ENCODE measurements at places on chromosomes 6 and 20.

GRCh38 chr6:161215876-161216615, 57.8 kb downstream of the AGPAT4 start:
- DNase-seq, result no peak

DNA sequence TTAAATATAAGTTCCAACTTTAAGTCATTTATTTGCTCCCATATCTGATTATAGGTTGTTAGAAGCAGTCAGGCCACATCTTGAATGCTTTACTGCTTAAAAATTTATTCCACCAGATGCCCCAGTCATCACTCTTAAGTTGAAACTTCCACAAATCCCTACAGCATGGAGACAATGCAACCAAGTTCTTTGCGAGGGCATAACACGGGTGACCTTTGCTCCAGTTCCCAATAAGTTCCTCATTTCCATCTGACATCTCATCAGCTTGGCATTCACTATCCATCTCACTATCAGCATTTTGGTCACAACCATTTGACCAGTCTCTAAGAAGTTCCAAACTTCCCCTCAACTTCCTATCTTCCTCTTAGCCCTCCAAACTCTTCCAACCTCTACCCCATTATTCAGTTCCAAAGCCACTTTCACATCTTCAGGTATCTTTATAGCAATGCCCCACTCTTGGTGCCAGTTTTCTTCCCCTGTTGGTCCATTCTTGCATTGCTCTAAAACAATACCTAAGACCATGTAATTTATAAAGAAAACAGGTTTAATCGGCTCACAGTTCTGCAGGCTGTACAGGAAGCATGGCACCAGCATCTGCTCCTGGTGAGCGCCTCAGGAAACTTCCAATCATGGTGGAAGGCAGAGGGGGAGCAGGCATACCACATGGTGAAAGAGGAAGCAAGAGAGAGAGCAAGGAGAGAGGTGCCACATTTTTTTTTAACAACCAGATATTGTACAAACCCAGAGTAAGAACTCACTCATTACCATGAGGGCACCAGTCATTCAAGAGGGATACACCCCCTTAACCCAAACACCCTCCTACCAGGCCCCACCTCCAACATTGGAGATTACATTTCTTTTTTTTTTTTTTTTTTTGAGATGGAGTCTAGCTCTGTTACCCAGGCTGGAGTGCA, 15.9 kb upstream of the ITPR3 start:
- DNase-seq, result no peak

GRCh38 chr6:20068421-20068988, 143.8 kb downstream of the MBOAT1 start:
- DNase-seq, result no peak

GRCh38 chr6:52642368-52642767, 28.5 kb upstream of the TMEM14A start:
- no peak for DNase-seq

GRCh38 chr6:124658053-124658452, 304.2 kb upstream of the RNF217 start:
- no peak for DNase-seq

- DNase-seq, result no peak
Observed at GRCh38 chr20:63212792-63213191, 3.1 kb downstream of the YTHDF1 start.

- DNase-seq, result no peak
Observed at GRCh38 chr20:62523473-62524203, 47.8 kb upstream of the GATA5 start.

DNA sequence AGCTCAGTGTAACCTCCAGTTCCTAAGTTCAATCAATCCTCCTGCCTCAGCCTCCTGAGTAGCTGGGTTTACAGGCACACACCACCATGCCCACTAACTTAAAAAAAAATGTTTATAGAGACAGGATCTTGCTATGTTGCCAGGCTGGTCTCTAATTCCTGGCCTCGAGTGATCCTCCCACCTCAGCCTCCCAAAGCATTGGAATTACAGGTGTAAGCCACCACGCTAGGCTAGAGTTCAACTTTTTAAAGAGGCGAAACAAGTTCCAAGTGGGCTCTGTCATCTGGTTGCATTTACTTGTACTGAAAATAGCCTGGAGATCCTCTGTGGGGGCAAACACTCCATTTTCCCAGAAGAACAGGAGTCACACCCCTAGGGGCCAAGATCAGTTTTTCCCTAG, 100.7 kb upstream of the RIPOR2 start:
- no peak for DNase-seq

DNA sequence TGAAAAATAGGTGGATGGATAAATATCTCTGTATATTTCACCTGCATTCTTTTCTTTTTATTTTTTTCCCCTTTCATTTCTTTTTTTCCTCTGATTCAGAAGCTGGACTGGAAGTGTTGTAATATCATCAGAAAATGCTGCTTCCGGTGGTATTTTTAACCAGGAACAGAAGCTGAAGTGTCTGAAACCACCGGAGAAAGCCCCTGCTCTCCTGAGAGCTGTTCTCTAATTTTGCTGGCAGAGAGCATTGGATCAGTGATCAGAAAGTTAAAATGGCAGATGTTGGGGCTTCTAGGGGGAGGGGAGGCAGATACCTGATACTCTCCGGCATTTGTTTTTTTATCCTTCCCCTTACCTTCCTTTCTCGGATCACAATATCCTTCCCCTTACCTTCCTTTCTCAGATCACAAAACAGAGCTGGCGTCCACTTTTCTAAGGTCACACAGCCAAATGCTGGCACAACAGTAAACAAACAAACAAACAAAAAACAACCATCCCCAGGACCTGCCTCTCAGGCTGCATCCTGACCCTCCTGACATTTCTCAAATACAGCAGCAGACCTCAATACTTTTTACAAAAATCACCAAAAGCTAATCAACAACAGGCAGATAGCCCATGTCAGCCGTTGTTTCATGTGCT, 143.2 kb upstream of the ZNF217 start:
- no peak for DNase-seq

GRCh38 chr20:57869951-57870315, 160.1 kb upstream of the PMEPA1 start:
- DNase-seq, result no peak

DNA sequence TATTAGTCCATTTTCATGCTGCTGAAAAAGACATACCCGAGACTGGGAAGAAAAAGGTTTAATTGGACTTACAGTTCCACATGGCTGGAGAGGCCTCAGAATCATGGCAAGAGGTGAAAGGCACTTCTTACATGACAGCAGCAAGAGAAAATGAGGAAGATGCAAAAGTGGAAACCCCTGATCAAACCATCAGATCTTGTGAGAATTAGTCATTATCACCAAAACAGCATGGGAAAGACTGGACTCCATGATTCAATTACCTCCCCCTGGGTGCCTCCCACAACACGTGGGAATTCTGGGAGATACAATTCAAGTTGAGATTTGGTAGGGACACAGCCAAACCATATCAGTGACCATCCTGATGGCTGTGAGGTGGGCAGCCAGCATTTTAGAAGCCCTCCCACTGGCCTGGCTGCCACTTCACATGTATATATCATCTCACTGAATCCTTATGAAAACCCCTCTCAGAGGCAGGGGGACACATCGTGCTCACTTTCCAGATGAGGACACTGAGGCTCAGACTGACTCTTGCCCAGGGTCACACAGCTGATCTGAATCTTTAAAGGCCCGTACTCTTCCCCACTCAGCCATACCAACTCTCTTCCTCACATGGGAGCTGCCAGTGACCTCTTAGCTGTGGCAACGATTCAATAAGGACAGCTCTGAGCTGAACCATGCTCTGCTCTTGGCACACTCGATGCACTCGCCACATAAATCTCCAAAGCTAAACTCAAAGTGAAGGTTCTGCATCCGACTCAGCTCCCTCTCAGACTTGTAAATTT, 25.7 kb downstream of the BMP7 start:
- no peak for DNase-seq

- DNase-seq, result no peak
Observed at GRCh38 chr6:39599973-39600372, 125.2 kb downstream of the KIF6 start.

DNA sequence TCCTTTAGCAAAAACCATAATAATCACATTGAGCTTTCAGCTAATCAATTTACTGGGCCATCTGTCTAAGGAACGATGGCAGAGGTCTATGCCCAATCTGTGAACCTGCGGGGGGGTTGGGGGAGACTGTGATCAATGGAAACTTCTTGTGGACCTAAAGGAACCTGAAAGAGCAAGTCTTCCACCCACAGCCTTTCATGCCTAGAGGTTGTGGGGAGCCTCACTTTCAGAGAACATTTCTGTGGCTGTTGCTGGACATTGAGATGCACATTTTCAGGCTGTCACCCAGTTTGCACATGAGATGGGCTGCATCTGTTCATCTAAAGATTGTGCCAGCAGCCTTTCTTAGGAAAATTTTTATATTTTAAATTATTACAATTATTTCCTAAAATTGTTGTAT, 310.0 kb upstream of the SPTLC3 start:
- DNase-seq, result no peak

DNA sequence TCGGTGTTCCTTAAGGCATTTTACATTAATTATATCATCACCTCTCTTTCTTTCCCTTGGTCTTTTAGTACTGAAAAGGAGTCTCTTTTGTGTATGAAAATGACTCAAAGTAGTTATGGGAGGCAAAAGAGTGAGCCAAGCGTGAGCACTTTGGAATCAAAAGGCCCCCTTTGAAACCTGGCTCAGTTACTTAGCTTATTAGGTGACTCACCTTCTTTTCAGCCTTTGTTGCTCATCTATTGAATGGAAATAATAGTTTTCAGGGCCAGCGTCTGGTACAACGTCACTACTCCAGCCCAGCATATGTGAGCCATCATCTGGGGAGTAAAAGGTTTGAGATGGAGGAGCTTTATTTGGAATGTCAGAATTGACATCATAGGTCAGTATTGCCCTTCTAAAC, 147.4 kb upstream of the SCGN start:
- no peak for DNase-seq

DNA sequence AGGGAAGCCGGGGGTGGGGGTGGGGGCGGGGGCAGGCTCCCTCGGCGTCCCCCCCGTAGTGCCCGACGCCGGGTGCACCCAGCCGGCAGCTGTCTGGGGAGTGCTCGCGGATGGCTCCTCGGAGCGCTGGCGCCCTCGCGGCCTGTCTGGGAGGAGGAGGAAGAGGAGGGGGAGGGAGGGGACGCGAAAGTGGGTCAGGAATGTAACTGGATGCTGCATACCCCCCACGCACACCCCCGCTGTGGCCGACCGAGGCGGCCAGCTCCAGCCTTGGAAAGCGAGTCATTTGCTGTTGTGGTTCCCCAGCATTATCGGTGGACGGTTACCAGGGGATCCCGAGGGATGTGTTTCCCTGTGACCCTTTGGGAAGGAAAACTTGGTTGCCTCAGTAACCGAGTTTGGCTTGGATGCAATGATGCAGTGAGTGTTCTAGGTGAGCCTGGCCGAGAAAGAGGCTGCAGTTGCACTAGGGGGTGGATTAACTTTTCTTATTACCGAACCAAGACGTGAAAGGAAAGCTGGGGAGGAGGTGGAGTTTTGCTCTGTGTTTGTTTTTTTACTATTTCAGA, 55.2 kb upstream of the RREB1 start:
- no peak for DNase-seq

GRCh38 chr6:104566411-104566810, 293.3 kb downstream of the HACE1 start:
- no peak for DNase-seq

DNA sequence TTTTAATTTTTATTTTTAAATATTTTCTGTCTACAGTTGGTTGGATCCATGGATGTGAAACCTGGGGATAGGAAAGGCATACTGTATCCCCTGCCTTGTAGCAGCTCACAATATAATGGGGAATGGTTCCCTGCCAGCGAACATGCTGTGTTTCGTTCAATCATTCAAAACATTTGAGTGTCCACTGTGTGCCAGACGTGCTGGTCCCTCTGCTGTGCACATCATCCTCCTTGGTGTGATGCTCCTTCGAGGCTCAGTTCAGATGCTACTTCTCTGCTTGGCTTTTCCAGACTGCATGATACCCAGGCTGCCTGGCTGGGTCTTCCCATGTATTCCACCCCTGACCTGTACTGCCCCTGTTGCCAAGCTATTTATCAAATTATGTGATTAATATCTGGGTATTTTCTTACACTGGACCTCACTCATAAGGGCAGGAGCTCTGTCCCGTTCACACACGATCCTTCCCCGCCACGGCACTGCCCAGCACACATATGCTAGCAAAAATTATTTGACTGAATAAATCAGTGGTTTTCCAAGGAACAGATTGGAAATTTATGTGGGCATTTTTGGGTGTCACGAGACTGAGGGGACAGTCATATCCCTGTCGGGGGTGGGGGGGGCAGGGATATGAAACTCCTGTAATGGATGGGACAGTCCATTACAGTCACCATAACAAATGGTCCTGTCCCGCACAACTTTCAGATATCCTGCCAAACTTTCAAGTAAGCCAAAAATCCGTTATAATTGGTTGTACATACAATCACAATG, 4.9 kb downstream of the SDCBP2 start:
- DNase-seq, result no peak

GRCh38 chr6:135535989-135536414, 38.5 kb upstream of the AHI1 start:
- DNase-seq, result no peak

GRCh38 chr6:69622924-69623323, 173.9 kb downstream of the LMBRD1 start:
- no peak for DNase-seq

- no peak for DNase-seq
Observed at GRCh38 chr20:53079261-53079691, 107.1 kb downstream of the TSHZ2 start.

- no peak for DNase-seq
Observed at GRCh38 chr6:118350881-118351430, 197.1 kb upstream of the PLN start.

GRCh38 chr6:7580537-7580926, 9.5 kb upstream of the SNRNP48 start:
- DNase-seq, result no peak

GRCh38 chr6:161462148-161462547, 188.3 kb upstream of the AGPAT4 start:
- no peak for DNase-seq

DNA sequence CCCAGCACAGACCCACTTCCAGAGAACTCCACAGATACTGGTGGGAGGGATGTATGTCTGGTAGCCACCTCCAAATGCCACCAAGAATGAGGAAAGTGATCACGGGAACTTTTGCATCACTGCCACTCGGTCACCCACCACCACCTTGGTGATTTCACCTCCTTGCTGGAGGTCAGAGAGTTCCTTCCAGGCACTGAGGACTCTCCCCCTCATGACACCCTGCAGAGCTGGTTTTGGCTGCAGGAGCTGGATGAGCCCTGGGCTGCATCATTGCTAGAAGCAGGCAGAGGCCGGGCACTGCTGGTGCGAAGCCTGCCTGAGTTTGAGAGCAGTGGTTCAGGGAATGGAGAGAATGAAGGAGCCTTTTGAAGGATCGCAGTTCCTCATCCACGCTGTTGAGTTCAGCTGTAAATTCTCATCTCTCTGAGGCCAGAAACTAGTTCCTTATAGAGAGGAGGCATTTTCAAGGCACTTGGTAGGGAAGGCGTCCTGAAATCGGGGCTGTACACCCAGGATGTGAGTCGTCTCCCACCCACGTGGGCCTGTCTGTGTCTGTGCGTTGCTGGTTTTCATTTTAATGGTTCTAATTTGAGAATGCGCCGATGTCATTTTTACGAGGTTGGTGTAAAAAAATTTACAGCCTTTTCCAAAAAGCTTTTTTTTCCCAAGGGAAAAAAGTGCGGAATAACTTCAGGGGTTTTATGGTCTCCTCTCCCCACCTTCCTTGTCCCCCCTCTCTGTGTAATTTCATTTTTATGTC, 25.0 kb downstream of the FOXP4 start:
- DNase-seq, result no peak
